Activated CD4-positive, alpha-beta T cell treated with anti-CD3 and anti-CD28 coated beads, Interleukin-2, amount 50 U/mL, for 4 hours (primary cell): ENCODE measurements at places on chromosomes 6 and 20.

DNA sequence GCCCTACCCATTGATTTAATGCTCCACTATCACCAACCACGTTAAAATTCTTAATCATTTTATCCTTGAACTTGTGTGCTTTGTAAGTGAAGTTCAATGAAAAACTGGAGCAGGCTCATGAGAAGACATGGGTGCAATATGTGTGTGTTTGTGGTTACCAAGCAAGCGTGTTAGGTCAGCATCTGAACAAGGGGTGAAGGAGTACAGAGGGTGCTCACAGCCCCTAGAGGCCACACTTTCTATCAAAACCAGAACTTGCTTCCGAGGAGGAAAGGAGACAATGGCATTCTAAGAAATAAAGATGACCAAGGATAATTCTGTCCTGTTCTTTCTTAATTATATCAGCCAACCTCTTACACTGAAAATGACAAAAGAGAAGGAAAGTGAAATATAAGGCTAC, 93.7 kb downstream of the NRSN1 start:
- DNase-seq = no peak

GRCh38 chr6:101722991-101723579, 329.6 kb downstream of the GRIK2 start:
- DNase-seq = no peak

GRCh38 chr20:18795366-18795765, 18.2 kb upstream of the SCP2D1 start:
- DNase-seq = no peak

DNA sequence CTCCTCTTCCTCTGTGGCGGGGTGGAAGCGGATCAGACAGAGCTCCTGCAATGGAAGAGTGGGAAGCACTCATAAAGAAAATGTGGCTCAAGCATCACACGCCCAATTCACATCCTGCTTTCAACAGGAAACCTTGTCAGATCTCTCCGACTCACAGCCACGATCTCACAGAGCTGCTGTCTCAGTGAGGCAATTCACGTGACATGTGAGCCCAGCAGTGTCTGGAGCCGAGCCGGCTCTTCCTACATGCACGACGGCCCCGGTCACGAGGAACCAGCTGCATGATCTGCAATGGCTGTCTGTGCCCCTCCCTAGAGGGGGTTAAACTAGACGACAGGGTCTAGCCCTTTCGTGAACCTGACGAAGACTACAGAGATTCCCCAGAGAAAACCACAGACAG, 29.5 kb upstream of the TCFL5 start:
- DNase-seq = peak; percentile 22

DNA sequence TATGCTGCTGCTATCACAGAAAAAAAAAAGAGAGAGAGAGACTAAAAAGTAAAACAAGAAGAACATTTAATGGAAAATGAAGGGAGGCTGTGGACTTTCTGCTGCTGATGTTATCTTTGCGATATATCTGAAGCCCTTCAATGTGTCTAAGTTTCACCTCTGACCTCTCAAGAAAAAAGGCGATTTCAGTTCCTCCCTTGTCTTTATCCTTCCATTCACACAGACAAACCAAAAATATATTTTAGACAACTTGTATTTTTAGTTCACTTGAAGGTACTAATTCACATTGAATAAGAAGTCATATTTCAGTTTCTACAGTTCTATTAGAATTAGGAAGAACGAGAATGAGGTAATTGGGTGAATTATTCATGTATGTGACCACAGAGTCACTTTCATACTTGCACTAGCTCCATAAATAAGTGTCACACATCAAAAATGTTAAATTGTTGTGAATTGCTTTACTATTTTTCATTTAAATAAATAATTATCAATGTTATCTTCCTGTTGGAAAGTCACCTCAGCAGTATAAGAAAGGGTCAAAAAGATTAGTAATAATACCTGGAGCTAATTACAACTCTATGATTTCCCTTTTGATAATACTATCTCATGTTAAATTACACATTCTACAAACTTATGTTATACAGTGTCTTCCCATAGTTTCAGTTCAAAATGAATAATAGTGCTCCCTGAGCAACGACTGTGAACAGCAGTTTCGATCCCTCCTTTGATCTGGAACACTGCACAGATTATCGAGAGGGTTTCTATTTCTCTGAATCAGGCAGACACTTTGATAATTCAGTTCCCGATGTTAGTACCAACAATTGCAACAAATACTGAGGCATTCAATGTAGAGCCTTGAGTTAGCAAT, 85.2 kb upstream of the PLCB4 start:
- no peak for DNase-seq

GRCh38 chr6:104829183-104829958, 30.3 kb downstream of the HACE1 start:
- DNase-seq = no peak

DNA sequence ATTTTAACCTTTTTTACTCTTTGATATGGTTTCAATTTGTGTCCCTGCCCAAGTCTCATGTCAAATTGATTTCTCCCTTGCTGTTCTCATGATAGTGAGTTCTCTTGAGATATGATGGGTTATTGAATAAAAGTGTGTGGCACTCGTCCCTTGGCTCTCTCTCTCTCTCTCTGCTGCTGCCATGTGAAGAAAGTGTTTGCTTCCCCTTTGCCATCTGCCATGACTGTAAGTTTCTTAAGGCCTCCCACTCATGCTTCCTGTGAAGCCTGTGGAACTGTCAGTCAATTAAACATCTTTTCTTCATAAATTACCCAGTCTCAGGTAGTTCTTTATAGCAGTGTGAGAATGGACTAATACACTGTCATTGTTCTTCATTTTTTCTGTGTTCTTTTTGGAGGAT, 48.5 kb downstream of the LIN28B start:
- no peak for DNase-seq

DNA sequence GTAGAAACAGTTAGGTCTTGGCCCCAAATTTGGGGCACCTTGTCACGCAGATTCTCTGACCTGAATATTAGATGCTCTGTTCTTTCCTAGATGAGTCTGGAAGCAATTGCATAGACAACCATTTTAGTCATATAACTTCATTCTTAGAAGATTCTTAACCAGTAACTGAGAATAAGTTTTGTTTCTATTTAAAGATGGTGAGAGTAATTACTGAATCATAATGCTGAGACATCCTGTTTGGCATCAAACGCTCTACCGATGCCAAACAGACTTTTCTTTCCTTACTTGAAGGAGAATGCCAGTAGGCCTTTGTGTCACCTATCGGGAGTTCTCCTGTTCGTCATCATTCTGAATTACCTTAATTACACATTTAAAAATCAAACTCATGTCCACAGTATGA, 131.6 kb upstream of the ID4 start:
- no peak for DNase-seq

GRCh38 chr6:217048-217659, 75.1 kb upstream of the DUSP22 start:
- no peak for DNase-seq

DNA sequence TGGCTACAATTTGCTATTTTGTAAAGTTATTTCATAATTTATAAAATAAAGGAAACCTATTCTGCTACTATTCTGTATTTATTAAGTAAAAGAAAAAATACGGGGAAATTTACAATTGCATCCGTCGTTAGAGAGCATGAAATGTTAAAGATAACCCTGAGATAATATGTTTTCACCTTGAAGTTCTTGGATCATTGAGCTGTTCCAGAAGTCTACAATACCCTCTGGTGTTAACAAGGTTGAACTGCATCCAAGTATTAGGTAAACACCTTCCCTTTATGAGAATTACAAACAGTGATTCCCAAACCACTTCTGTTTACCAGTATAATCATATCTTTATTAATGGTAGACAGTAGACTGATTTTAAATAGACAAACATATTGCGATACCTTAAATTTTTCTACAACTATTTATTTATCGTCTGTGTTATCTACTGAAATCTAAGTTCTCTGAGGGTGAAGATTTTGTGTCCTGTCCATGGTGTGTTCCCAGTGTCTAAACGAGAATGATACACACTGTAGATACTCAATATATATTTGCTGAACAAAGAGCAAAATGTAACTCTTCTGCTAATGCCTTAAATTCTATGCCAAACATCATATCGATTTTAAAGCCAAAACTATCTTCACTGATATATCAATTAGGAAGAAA, 28.2 kb downstream of the TBC1D32 start:
- no peak for DNase-seq

DNA sequence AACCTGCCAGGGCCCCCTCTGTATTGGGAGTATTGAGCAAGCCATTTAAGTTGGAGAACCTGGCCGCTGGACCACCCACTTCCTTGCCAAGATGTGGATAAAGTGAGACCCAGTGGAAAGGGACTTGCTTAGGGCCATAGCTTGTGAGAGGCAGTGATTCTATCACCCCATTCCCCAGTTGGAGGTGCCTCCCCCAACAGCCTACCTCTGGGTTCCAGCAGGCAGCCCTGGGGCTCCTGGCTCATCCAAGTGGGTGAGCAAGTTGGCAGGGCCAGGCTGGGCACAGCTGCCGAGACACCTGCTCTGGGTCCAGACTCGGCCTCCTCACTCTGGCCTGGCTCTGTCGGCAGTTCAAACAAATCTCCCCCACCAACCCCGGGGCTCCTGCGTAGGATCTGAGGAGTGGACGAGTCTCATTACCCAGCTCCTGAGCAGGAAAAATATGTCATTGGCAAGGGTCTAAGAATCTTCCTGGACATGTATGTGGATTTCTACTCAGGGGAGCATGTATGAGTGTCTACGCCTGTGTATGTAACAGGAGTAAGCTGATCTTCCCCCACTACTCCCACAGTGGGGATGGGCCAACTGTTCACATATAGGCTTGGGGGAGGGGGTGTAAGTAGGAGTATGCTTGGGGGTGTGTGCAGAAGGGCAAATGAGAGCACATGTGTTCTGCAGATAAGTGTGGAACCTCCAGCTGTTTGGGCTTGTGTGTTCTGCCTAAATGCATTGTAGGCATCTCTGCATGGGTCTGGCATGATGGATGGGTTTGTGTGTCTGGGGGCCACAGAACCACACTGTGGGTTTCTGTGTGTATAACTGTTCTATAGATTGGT, 1.9 kb downstream of the ID1 start:
- no peak for DNase-seq

GRCh38 chr6:45192556-45192955, 135.6 kb upstream of the RUNX2 start:
- DNase-seq = no peak

DNA sequence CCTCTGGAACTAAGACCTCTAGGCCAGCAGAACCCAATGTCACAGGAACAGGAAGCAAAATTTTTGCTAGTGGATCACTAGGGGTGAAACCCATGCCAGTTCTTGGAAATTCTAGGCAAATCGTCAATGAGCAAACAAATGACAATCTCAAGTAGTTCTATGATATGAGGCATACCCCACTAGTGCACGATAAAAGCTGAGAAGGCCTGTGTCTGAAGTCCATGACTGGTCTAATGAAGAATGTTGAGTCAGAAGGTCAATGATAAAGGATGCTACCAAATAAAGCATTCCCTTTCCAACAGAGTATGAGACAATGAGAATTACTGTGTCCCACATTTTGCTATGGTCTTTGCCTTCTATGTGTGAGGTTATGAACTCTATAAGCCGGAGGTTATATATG, 149.4 kb upstream of the NOX3 start:
- DNase-seq = no peak

DNA sequence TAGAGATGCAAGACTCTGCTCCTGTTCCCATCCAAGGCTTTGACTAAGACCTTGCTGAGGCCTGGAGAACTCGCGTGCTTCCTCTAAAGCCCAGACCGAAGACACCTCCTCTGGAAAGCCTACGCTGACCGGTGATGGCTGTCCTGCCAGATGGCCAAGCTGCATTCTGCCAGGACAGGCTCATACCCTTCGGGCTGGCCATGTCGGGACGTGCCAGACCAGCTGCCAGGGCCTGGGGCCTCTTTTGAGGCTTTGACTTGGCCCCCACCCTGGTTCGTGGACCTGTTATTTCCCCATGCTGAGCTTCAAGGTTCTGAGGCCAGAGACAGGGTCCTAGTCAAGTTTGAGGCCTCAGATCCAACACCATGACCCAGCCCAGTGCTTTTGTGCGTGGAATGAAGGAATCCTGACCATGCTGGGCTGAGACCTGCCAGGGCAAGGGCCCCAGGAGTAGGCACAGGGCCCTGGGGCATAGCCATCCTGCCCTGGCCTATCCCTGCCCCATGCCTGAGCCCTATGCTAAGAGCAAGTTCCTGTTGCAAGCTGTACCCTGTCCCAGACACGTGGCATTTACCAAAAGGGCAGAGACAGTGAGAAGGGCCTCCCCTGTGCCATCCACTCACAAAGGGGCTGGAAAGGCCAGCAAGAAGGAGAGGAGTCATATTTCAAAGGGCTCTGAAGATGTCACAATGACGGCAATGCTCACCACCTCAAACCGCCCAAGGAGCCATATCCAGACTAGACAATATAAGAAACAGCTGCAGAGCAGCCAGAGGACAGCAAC, 42.8 kb downstream of the MRPL14 start:
- no peak for DNase-seq

GRCh38 chr20:49323622-49324238, 45.9 kb upstream of the ZNFX1 start:
- DNase-seq = no peak

- no peak for DNase-seq
Observed at GRCh38 chr6:76876922-76877553, 586.3 kb downstream of the HTR1B start.

DNA sequence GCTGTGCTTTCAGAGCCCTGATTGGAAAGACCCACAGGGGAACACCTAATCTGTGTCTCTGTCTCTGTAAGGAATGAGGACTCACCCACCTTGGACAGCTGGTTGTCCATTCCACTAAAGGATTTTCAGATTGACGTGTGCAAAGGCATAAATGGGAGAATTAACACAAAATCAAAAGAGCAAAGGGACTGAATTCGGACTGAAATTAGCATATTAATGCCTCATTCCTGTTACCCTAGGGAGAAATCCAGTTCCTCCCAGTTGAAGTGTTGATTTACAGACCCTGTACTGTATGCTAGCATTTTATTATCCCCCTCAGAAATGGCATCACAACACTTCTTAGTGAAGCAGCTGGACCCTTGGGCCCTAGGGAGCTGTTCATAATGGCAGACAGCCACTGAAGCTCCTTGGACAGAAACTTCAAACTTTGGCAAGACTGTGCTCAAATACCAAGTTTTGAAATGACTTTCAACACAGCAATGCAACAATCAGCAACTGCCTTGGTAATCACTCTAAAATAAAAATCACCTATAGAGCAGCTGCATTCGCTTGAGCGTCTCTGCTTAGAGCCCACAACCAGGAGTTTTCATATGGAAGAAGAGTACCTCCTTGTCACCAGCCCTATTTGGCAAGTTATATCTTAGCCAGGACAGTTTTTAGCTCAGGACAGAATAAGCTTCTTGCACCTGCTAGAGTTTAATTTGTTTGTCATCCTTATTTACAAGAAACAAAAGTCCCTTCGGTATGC, 118.1 kb downstream of the TRDN start:
- no peak for DNase-seq
